Stimulated activated CD8-positive, alpha-beta memory T cell treated with anti-CD3 and anti-CD28 coated beads, Interleukin-7, amount 100 ng/mL, for 4 hours (primary cell): ENCODE measurements at places on chromosomes 12 and 14.

DNA sequence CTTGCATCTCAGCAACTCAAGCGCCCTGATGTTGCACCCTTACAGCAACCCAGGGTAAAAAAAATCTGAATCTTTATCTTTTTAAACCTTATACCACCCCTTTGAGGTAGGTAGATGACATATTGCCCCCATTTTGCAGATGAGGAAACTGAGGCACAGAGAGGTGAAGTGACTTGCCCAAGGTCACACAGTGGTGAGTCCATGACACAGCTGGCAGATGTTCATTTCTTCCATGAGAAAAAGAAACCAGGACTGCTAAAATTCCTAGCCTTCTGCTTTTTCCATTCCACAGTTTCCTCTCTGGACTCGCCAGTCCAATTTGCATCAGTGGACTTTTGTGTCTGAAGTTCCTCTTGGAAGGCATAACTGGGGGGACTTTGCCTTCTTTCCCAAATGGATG, 79.3 kb downstream of the IGF1 start:
- no peak for DNase-seq

GRCh38 chr14:103539056-103539825, 10.2 kb downstream of the TRMT61A start:
- DNase-seq: no peak

GRCh38 chr12:116456330-116457082, 102.7 kb upstream of the MAP1LC3B2 start:
- DNase-seq: no peak

DNA sequence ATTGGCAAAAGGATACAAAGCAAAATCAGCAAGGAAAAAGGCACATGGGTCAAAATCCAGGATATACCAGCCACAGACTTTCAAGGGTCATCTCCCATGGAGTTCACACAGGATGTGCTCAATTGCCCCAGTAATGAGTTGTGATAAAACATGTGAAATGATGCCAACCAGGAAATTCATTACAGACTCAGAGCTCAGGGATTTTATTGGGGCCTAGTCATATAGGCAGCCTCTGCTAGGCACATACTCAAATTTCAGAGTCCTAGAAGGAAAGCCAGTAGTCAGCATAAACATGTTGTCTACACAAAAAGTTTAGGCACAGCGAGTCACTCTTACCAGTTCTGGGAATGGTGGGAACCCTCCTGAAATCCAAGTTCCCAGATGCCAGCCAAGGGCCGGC, 64.4 kb upstream of the OSBPL8 start:
- no peak for DNase-seq

GRCh38 chr12:99898645-99899044, 86.1 kb downstream of the ANKS1B start:
- no peak for DNase-seq

GRCh38 chr12:92065639-92066038, 80.0 kb downstream of the BTG1 start:
- DNase-seq: no peak
